ENCODE measurements at places on chromosomes 5 and 9.
A peak's percentile ranks its signal among the peaks of the same experiment; 100 is the strongest.

GRCh38 chr5:63025679-63026078 is 447.1 kb downstream of the LRRC70 start:
- no peak for ATAC-seq

GRCh38 chr5:131953969-131954368 is 8.5 kb upstream of the MEIKIN start:
- ATAC-seq, result peak; percentile 65

DNA sequence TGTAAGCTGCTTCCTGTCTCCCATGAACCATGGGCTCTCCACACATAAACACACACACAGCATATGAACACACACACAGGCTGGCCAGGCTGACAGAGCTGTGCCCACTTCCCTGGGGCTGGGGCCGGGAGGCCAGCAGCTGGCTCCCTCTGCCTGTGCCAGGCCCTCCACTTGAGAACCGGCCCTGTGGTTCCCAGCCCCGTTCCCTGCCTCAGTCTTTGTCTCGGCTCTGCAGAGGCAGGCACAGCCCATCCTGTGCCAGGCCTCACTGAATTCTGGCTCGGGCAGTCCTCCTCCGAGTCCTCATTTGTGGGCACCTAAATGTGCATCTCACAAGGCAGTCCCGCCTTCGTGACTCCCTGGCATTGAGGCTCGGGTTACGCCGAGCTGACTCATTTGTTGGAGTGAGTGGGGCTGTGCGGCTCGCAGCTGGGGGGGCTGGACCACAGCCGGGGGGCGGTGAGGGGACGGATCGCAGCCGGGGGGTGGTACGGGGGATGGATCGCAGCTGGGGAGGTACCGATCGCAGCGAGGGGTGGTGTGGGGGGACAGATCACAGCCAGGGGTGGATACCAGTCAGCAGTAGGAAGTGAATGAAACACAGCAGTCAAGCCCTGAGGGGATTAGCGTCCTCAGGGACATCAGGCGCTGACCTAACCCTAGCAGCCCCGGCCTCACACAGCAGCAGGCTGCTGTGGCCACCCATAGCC is 72.3 kb downstream of the PSMB7 start:
- no peak for ATAC-seq

- ATAC-seq, result no peak
Measured at GRCh38 chr5:169080448-169080911, 220.5 kb downstream of the SLIT3 start.

DNA sequence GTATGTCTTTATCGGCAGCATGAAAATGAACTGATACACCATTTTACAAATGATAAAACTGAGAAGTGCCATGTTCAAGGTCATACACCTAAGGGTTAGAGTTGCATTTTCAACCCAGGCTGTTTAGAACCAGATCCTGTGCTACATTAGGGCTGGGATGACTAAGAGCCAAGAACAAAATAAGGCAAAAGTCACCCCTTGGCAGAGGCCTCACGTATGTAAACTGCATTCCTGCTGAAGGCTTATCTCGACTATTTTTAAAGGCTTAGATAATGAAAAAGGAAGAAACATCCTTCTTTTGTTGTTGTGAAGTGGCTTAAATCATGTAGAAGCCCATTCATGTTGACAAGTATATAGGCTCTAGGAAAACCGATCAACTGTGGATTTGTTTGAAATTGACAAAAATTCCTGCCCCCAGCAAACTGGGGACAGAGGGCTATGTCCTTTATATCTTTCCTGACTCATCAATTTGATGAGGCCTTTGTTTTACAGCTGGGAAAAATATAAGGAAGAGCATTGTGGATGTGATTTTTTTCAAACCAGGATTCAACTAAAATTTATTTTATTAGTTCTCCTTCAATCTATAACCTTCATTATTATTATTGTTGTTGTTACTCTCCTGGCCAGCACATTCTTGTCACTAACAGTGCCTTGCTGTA is 196.5 kb downstream of the SNX18 start:
- ATAC-seq, result no peak

DNA sequence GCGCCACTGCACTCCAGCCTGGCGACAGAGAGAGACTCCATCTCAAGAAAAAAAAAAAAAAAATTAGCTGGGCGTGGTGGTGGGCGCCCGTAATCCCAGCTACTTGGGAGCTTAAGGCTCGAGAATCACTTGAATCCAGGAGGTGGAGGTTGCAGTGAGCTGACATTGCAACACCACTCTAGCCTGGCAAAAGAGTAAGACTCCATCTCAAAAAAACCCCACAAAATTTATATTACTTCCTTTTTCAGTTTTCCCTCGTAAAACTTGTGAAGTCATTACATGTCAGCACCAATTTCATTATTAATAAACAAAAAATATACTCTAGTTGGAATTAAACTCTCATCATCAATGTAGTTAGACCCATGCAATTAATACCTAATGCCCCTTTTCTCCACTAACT is 43.9 kb downstream of the SHLD3 start:
- ATAC-seq, result no peak

- ATAC-seq, result no peak
Measured at GRCh38 chr5:120139039-120139438, 325.1 kb upstream of the PRR16 start.

DNA sequence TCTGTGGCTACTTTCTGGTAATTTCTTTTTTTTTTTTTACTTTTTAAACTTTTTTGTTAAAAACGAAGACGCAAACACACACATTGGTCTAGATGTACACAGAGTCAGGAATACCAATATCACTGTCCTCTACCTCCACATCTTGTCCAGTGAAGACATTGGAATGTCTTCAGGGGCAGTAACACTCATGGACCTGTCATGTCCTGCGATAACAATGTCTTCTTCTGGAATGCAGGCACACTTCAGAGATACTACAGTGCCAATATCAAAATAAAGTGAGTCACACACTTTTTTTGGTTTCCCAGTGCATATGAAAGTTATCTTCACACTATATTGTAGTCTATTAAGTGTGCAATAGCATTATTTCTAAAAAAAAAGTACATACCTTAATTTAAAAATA is 175.9 kb downstream of the ARRDC3 start:
- ATAC-seq, result no peak

DNA sequence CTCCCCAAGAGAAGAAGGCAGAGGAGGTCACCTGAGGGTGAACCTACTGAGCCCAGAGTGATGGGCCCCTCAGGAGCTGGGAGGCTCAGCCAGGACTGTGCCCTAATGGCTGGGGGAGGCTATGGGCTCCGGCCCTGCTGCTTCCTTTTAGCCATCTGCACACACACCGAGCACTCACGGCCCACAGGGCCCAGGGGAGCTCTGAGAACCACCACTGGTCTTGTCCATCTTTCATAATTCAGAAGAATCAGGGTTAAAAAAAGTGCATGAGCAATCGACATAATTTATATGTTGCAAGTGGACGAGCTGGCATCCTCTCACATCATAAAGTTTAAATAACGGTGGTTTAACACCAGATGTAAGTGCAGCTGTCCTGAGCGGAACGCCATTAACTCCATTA is 162.1 kb downstream of the FSTL4 start:
- no peak for ATAC-seq

DNA sequence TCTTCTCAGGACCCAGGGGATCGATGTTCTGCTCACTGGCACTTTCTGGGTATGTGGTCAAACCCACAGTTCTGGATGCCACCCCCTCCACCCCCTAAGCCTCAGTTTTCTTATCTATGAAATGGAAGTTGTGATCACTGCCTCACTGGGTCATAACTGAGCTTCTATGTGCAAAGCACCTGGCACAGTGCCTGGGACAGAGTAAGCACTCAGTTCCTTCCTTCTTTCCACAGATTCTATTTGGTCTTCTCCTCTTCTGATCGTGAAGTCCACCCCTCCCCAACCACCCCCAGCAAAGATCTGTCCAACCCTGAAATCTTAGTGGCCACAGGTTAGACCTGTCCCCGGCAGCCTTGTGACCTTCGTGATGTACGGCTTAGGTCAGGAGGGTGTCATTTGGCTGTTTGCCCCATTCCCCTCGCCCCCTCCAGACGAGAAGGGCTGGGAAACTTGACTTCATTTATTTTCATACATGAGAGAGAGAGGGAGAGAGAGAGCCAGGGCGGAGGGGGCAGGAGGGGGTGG is 181.4 kb downstream of the FGF18 start:
- ATAC-seq, result no peak

DNA sequence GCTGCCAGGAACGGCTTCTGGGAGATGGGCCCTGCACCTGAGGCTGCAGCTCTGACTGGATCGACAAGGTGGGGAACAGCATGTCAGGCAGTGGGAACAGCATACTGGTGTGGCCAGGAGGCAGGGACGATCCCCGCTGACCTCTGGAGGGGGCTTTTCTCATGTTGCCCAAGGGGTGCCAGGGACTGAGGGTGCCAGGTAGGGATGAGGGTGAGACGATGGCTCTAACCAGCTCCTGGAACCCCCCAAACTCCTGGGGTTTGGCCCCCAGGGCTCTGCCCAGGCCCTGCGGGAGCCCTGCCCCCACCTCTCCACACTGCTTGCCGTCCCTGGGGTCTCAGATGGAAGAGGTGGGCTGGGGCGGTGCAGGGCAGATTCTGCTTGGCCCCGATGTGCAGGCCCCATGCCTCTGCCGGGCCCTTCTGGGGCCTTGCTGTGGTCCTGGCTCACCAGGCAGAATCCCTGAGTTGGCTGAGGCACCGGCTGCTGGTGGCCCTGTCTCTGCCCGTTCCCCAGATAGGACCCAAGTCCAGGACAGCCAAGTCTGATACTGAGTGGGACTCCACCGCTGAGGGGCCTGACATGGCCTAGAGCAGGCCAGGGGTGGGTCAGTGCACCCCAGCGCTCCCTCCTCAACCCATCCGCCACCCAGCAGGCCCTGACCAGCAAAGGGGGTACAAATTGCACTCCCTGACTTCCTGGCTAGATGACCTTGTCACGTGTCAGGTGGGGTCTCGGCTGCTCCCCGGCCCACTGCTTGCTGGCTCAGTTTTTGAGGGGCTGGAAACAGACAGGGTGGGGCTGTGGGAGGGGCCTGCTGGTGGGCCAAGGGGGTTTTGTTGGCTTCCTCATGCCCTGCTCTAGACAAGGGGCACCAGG is 28.4 kb upstream of the RNF130 start:
- ATAC-seq, result no peak

- ATAC-seq, result no peak
Measured at GRCh38 chr5:179908528-179908927, 831 bp upstream of the TBC1D9B start.

GRCh38 chr9:107136296-107136695 is 146.8 kb upstream of the RAD23B start:
- no peak for ATAC-seq

DNA sequence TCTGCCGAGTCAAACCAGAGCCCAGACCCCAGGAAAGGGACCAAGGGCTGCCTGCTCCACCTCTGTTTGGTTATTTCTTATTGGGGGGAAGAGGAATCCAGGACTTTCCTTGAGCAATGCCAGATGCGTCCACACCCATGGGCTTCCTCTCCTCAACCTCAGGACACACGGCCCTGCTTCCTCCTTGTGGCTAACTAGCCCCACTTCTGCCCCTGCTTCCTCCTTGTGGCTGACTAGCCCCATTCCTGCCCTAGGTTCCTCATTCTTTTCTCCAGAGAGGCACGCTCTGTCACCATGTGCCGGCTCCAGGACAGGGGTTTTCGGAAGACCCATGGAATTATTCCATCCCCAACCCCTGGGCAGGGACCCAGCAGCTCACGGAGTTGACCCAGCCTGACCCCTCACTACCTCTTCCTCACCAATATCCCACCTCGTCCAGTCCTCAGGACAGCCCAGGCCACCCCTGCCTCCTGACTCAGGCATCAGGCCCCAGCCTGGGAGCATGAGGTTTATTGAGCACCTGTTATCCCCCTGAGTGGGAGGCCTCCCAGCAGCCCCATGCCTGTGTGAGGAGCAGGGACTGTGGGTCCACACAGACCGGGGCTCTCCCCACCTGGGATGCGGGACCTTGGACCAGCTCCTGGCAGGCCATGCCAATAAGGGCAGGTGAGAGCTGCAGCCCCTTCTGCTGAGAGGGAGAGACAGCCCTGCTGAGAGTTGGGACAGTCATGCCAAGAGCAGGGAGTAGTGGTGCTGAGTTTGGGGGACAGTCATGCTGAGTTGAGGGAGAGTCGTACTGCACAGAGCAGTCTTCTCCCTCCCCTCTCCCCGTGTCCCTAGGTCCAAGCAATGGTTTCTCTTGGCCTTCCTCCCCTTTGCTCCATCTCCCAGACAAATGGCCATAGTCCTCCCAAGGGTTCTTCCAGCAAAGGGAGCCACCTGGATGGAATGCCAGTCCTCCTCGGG is 11.8 kb upstream of the FCN1 start:
- no peak for ATAC-seq

GRCh38 chr5:133430095-133430494 is 182.2 kb downstream of the FSTL4 start:
- ATAC-seq, result no peak

DNA sequence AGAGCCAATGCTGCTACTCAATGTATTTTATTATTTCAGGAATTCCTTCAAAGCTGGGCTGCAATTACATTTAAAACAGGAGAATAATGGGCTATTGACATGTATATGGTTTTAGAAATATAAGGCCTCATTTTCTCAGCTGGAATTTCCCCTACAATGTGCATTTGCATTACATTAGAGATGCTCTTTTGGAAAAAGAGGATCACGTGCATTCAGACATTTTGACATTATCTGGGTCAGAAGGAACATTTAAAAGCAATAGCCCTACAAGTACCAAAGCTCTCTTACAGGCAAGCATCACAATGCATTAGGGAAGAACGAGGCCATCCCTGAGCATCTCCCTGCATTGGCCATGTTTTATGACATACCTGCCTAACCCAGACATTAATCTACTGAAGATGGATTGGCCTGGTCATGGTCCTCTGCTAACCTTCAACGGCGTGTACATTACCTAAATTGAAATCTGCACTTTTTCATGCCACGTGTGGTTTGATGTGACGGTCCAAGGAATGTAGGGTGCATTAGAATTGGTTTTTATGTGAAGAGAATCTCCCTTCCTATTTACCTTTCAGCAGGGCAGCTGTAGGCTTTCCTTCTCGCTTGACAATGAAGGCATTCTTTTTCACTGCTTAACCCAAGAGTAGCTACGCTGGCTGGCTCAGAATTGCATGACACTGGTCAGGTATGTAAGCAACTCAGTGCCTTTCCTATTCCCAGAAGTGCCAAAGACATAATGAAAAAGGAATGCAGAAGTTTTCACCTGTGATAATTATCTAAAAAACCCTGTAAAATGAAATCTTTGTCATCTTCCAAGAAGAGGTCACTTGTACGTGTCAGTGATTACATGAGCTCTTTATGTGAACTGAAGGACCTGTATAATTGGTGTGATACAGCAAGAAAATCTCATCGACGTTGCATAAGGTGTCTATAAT is 212.3 kb upstream of the MPDZ start:
- ATAC-seq, result no peak

DNA sequence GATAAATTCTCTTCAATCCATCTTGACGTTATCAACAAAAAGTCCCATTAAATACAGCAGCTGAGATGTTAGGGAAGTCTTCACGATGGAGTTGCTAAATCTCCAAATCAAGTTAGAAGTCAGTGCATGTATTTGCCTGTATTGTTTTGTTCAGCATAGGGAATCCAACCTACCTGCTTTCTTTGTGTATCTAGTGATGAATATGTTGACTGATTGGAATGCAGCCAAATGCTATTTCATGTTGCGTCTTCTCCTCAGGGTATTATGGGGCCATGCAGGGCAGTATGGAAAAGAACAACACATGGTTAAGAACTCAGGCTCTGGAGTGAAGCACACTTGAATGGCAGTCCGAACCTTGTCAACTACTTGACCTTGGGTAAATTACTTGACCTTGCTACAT is 529.5 kb upstream of the ZNF462 start:
- no peak for ATAC-seq

- no peak for ATAC-seq
Measured at GRCh38 chr9:76932757-76933156, 26.8 kb upstream of the PRUNE2 start.

GRCh38 chr5:155987265-155987810 is 339.6 kb upstream of the SGCD start:
- no peak for ATAC-seq
